ENCODE measurements at places on chromosomes 12 and 14. TPM values are rescaled to one million over a fixed set of nuclear protein-coding genes. Genes with fewer than 3 reads are reported as not detected.

LRP1-AS gene
- not detected for total RNA-seq

C14orf132 gene
- total RNA-seq, result 60.7 TPM

DNAI7 gene
- total RNA-seq, result 3.0 TPM

APOF gene
- not detected for total RNA-seq

ZNF410 gene
- 80.7 TPM for total RNA-seq

ZCCHC8 gene
- total RNA-seq, result 20.1 TPM

Data from upper lobe of left lung (tissue), 6 donors.